ENCODE measurements at places on chromosomes 11 and 22.

DNA sequence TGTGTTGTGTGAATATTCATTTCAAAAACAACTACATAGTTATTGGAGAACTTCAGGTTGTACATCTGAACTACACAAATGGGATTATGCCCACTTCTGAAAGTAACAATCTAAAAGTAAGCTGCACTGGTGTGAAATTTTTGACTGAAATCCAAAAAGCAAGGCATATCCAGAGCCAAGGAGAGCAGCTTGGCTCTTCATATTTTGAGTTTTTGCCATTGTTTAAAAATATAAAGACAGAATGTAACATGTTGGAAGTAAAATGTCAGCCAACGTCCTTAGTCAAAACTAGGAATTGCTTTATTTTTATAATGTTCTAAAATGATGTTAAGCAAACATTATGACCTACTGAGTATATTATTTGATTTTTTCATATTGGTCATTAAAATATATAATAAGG is 45.8 kb upstream of the NOX4 start:
- no peak for DNase-seq

- DNase-seq: peak; percentile 36
Observed at GRCh38 chr11:30326906-30327305, 4.0 kb downstream of the ARL14EP start.

DNA sequence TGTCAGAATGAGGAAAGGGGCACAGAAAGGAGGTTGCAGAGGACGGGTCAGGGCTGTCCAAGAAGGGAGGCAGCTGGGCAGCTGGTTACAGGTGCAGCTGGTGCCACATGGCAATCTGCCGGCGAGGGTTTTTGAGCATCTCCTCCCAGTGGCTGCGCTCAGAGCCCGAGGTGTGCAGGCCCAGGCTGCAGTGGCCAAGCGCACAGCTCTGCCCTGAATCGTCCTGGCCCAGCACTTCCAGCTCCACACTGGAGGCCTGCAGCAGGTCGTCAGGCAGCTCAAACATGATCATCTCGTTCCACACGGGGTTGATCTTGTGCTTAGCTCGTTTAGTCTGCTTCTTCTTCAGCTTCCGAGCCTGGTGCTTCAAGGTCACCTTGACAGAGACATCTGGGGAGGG is 42.2 kb downstream of the SYT13 start:
- no peak for DNase-seq

DNA sequence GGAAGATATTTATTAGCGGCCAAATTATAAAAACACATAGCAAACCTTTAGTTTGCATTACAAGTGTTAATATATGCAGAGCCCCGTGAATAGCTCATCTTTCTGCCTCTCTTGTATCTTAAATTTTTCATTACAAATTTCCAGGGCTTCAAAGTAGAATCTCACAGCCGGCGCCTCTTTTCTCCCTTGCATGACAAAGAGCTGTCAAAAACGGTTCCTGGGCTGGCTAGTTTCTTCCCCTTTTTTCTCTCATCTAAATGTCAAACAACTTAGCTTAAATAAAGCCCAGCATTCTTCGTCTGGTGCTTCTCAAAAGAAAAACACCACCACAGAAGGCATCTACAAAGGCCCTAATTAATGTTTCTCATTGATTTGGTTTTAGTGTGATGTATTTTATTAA is 253.0 kb downstream of the INSC start:
- DNase-seq: no peak

DNA sequence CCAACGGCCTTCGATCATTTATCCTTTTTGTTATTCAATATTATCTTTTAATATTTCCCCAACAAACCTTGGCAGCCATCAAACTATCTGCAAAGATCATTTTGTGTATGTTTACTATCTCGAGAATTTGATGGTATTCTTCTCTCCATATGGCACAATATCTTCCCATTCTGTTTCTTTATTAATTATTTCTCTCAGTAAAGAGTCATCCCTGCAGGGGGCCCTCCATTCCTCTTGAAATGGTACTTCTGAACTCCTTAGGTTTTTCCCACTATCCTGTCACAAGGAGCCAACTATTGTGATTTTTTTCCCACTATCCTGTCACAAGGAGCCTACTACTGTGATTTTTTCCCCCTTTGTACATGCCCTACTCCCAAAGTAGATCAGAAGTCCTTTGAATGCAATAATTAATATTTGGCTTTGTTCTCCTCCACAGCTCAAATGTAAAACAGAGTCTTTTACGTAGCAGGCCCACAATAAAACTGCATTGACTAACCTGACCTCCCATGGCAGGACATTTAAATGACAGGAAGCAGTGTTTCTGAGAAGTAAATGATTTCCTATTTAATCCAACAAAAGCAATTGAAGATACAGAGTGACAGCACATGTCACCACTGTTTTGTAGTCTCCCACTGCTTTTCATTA is 43.3 kb downstream of the PDGFD start:
- DNase-seq: no peak

Data from CD4-positive, alpha-beta T cell treated with Interleukin-4 for 4 hours (primary cell).